ENCODE measurements at places on chromosomes 4 and X. TPM values are rescaled to one million over a fixed set of nuclear protein-coding genes. Genes with fewer than 3 reads are reported as not detected.
A peak's percentile ranks its signal among the peaks of the same experiment; 100 is the strongest.

- H3K27ac ChIP-seq, result no peak overlapping the region
- H3K27me3 ChIP-seq, result no peaks in the 10 kb centered on the region
- no peaks in the 10 kb centered on the region for H3K36me3 ChIP-seq
- H3K4me3 ChIP-seq, result no peak overlapping the region
- no peak for DNase-seq
- no peaks in the 10 kb centered on the region for H3K4me1 ChIP-seq
Measured at GRCh38 chr4:165563851-165564250, 185.0 kb downstream of the CPE start.

SCML2 gene
- 0.63 TPM for total RNA-seq

SPANXA2 gene
- not detected for total RNA-seq

TMSB15C gene
- 1.6 TPM for total RNA-seq

DNA sequence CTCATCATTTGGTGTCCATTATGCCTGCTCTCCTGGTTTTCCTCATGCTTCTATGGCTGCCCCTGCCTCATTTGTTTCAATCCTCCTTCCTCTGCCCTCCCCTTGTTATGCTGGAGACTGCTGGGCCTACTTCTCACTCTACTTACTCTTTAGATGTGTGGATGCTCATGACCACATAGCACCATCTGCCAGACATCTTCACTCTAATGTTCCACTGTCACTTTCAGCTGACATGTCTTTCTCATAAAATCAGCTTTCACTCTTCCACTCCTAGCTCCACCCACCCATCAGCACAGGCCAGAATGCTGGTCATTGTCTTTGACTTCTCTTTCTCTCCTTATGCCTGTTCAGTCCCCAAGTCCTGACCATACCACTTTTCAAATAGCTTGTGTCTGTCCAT lies 86.8 kb downstream of the REPS2 start:
- no peaks in the 10 kb centered on the region for H3K4me1 ChIP-seq
- H3K36me3 ChIP-seq, result no peaks in the 10 kb centered on the region
- H3K27ac ChIP-seq, result no peak overlapping the region
- no peaks in the 10 kb centered on the region for H3K27me3 ChIP-seq

- no peaks in the 10 kb centered on the region for H3K27me3 ChIP-seq
- no peak overlapping the region for H3K4me3 ChIP-seq
- no peaks in the 10 kb centered on the region for H3K4me1 ChIP-seq
- no peak overlapping the region for H3K27ac ChIP-seq
Measured at GRCh38 chr4:23455456-23456158, 434.2 kb downstream of the PPARGC1A start.

GRCh38 chr4:73608689-73609594 lies 11.3 kb downstream of the RASSF6 start:
- no peaks in the 10 kb centered on the region for H3K36me3 ChIP-seq
- H3K4me1 ChIP-seq, result no peaks in the 10 kb centered on the region
- no peak for DNase-seq
- H3K4me3 ChIP-seq, result no peak overlapping the region

DNA sequence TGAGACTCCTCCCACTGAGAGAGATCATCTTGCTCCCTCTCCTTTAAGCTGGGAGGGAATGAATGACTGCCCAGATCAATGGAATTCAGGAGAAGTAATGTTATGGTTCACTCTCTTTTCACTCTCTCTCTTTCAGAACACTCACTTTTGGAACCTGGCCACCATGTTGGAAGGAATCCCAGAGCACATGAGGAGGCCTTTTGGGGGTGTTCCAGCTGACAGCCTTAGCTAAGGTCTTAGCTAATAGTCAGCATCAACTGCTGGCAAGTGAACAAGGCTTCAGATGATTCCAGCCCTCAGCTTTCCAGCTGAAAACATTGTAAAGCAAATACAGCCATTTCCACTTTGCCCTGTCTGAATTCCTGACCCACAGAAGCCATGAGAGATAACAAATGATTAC lies 124.0 kb upstream of the CLNK start:
- no peaks in the 10 kb centered on the region for H3K27me3 ChIP-seq
- no peak for DNase-seq
- H3K4me3 ChIP-seq, result no peak overlapping the region
- H3K36me3 ChIP-seq, result no peaks in the 10 kb centered on the region
- no peak overlapping the region for H3K27ac ChIP-seq

- no peaks in the 10 kb centered on the region for H3K4me1 ChIP-seq
- no peak overlapping the region for H3K4me3 ChIP-seq
- no peaks in the 10 kb centered on the region for H3K27me3 ChIP-seq
- no peaks in the 10 kb centered on the region for H3K36me3 ChIP-seq
Measured at GRCh38 chr4:64903986-64904385, 494.7 kb upstream of the TECRL start.

GRCh38 chrX:50100188-50100587 lies 100.6 kb downstream of the AKAP4 start:
- H3K36me3 ChIP-seq, result no peaks in the 10 kb centered on the region
- no peaks in the 10 kb centered on the region for H3K27me3 ChIP-seq
- peak; percentile 7 for DNase-seq
- no peak overlapping the region for H3K4me3 ChIP-seq

KDR gene
- 70.5 TPM for total RNA-seq

CSAG3 gene
- total RNA-seq, result not detected

GRCh38 chrX:2325076-2325784 lies 175.5 kb downstream of the DHRSX start:
- peak overlapping the region; percentile 39 for H3K4me3 ChIP-seq
- DNase-seq, result peak; percentile 38
- H3K27ac ChIP-seq, result no peak overlapping the region

SSX4 gene
- not detected for total RNA-seq

- H3K36me3 ChIP-seq, result no peaks in the 10 kb centered on the region
- no peak for DNase-seq
- no peaks in the 10 kb centered on the region for H3K27me3 ChIP-seq
- H3K4me1 ChIP-seq, result peaks cover 80% of the 10 kb centered on the region
Measured at GRCh38 chr4:929096-929765, 2.9 kb downstream of the GAK start.

DNA sequence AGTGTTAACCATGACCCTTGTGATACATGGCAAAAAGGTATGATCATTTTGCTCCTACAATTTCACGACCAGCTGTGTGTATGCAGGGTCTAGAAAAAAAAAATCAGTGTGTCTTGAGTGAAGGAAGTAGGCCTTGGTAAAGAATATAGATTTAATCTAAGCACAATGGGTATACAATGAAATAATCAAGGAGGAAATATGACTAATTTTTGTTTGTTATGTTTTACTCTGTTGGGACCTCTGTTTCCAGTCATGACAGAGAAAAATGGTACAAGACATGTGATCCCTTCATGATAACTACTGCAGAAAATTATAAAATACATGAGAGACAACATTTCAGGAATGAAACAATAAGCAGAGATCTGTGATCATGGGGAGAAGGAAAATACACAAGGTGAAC lies 835.5 kb downstream of the PDHA2 start:
- DNase-seq, result no peak
- no peak overlapping the region for H3K4me3 ChIP-seq
- H3K27me3 ChIP-seq, result no peaks in the 10 kb centered on the region
- H3K27ac ChIP-seq, result no peak overlapping the region
- no peaks in the 10 kb centered on the region for H3K4me1 ChIP-seq

CLCN4 gene
- total RNA-seq, result 6.7 TPM

GRCh38 chr4:25321703-25322102 lies 9.1 kb downstream of the ZCCHC4 start:
- H3K27me3 ChIP-seq, result no peaks in the 10 kb centered on the region
- no peak overlapping the region for H3K27ac ChIP-seq
- no peak overlapping the region for H3K4me3 ChIP-seq

- no peaks in the 10 kb centered on the region for H3K36me3 ChIP-seq
- peaks cover 12% of the 10 kb centered on the region for H3K4me1 ChIP-seq
- DNase-seq, result peak; percentile 15
- peaks cover 18% of the 10 kb centered on the region for H3K27me3 ChIP-seq
- H3K27ac ChIP-seq, result peak overlapping the region; percentile 74
Measured at GRCh38 chrX:53287493-53288138, 6.2 kb upstream of the IQSEC2 start.

MUC7 gene
- not detected for total RNA-seq

- no peaks in the 10 kb centered on the region for H3K36me3 ChIP-seq
- no peaks in the 10 kb centered on the region for H3K4me1 ChIP-seq
- H3K27ac ChIP-seq, result no peak overlapping the region
- H3K27me3 ChIP-seq, result no peaks in the 10 kb centered on the region
- no peak for DNase-seq
Measured at GRCh38 chr4:72432975-72433374, 136.0 kb downstream of the ADAMTS3 start.

DNA sequence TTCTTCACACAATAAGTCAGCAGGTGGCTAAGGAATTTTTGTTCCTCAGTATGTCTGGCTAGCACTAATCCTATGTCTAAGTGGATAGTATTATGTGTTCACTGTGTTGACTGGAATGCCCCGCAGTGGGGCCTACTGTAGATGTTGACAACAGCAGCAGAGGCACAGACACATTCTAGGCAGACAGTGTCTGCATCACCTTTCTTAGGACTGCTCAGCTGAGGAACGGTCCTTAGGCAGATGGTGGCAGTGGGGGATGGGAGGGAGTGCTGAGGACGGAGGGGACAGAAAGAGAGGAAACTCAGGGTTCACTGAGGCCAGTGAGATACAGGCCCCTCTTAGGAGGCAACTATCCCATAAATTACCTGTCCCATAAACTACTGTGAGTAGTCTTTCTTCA lies 44.6 kb upstream of the LEF1 start:
- H3K27me3 ChIP-seq, result no peaks in the 10 kb centered on the region
- H3K36me3 ChIP-seq, result no peaks in the 10 kb centered on the region
- no peak overlapping the region for H3K4me3 ChIP-seq
- no peak overlapping the region for H3K27ac ChIP-seq
- no peak for DNase-seq

DNA sequence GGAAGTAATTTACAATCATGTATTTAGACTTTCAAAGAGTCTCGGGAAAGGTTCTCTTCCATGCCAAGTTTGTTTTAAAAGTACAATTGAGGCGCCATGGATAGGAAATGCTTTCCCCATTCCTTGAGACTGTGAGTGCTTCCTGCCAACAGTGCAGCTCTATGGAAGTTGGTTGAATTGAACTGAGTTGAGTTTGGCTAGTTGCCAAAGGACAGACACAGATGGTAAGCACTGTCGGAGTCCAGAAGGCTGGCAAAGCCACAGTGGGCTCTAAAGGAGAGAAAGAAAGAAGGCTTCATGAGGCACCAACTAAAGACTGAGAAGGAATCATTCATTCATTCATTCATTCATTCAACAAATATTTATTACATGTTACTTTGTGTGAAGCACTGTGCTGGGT lies 4.3 kb upstream of the KCNE5 start:
- H3K4me3 ChIP-seq, result no peak overlapping the region
- no peak for DNase-seq
- H3K4me1 ChIP-seq, result peaks cover 10% of the 10 kb centered on the region
- no peak overlapping the region for H3K27ac ChIP-seq
- H3K27me3 ChIP-seq, result peaks cover 22% of the 10 kb centered on the region

DNA sequence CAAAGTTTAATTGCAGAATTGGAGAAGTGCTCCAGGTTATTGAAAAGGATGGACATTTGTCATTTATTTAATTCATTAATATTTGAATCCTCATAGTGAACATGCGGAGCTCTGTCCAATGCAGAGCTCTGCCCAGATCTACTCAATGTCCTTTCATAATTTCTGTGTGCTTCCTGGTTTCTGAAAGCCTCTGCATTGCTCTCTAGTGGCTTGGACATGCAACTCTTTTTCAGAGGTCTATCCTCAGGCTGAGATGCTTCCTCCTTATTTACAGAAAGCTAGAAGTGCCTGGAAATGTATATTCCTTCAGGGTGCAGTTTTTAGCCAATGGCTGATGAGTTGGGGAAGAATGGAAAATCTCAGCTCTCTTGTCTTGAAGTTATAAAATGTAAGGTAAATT lies 786.1 kb upstream of the AADAT start:
- no peaks in the 10 kb centered on the region for H3K36me3 ChIP-seq
- H3K4me3 ChIP-seq, result no peak overlapping the region
- no peaks in the 10 kb centered on the region for H3K27me3 ChIP-seq

- H3K4me1 ChIP-seq, result no peaks in the 10 kb centered on the region
- DNase-seq, result no peak
Measured at GRCh38 chr4:106762666-106763443, 273.3 kb downstream of the DKK2 start.

RENBP gene
- 21.9 TPM for total RNA-seq

GRCh38 chrX:29148511-29148910 lies 561.3 kb downstream of the IL1RAPL1 start:
- H3K4me1 ChIP-seq, result no peaks in the 10 kb centered on the region
- DNase-seq, result no peak
- no peak overlapping the region for H3K4me3 ChIP-seq
- H3K36me3 ChIP-seq, result no peaks in the 10 kb centered on the region
- no peaks in the 10 kb centered on the region for H3K27me3 ChIP-seq
- no peak overlapping the region for H3K27ac ChIP-seq

- no peak overlapping the region for H3K27ac ChIP-seq
- no peak for DNase-seq
- no peaks in the 10 kb centered on the region for H3K27me3 ChIP-seq
- no peak overlapping the region for H3K4me3 ChIP-seq
- H3K36me3 ChIP-seq, result no peaks in the 10 kb centered on the region
Measured at GRCh38 chrX:15512401-15512965, 11.9 kb downstream of the BMX start.

- H3K27ac ChIP-seq, result no peak overlapping the region
- H3K36me3 ChIP-seq, result no peaks in the 10 kb centered on the region
- H3K4me1 ChIP-seq, result no peaks in the 10 kb centered on the region
- H3K27me3 ChIP-seq, result no peaks in the 10 kb centered on the region
- DNase-seq, result peak; percentile 77
Measured at GRCh38 chr4:168408620-168409019, 71.7 kb downstream of the DDX60L start.

GRCh38 chr4:20576861-20577260 lies 123.4 kb upstream of the PACRGL start:
- H3K27me3 ChIP-seq, result no peaks in the 10 kb centered on the region
- H3K36me3 ChIP-seq, result no peaks in the 10 kb centered on the region

VCX3B gene
- total RNA-seq, result not detected

- no peaks in the 10 kb centered on the region for H3K4me1 ChIP-seq
- H3K27me3 ChIP-seq, result no peaks in the 10 kb centered on the region
- H3K4me3 ChIP-seq, result no peak overlapping the region
- peaks cover 17% of the 10 kb centered on the region for H3K36me3 ChIP-seq
- no peak overlapping the region for H3K27ac ChIP-seq
Measured at GRCh38 chrX:136839196-136839595, 41.3 kb downstream of the RBMX start.

MAGEA10 gene
- total RNA-seq, result not detected

DNA sequence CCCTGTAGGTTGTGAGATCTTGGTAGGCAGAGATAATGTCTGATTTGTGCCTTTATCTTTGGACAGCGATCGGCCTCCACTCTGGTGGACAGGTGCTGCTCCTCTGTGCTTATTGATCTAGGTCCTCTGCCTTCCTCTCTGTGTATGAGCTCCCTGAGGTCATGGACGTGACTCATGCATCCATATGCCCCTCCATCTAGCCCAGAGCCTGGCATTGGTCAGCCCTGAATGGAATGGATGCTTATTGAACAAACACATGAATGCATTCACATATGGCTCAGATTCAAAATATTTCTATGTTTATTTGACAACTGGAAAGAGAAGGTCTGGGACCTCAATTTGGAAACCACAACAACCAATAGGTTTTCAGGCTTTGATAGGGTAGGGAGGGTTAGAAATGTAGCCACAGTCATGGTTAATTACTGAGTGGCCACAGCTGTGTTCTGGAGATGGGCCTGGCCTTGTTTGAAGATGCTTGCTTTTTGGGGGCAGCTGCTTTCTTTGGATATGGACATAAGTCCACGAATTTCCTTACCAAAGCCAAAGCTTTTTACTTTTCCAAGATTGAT lies 76.2 kb downstream of the SEL1L3 start:
- no peak for DNase-seq
- H3K27me3 ChIP-seq, result no peaks in the 10 kb centered on the region

GRCh38 chr4:168605411-168605810 lies 108.6 kb downstream of the PALLD start:
- no peak for DNase-seq
- no peaks in the 10 kb centered on the region for H3K4me1 ChIP-seq
- no peak overlapping the region for H3K4me3 ChIP-seq
- no peak overlapping the region for H3K27ac ChIP-seq
- H3K36me3 ChIP-seq, result no peaks in the 10 kb centered on the region
- H3K27me3 ChIP-seq, result no peaks in the 10 kb centered on the region

AMTN gene
- not detected for total RNA-seq

Data from tibial nerve (tissue), 4 donors.